ENCODE measurements at places on chromosomes 16 and 17. TPM values are rescaled to one million over a fixed set of nuclear protein-coding genes. Genes with fewer than 3 reads are reported as not detected.

Gene CALB2
- total RNA-seq: not detected

- DNase-seq: no peak
These were observed 19.0 kb upstream of the CD300E start for GRCh38 chr17:74642556-74642955.

GRCh38 chr17:39404542-39405378 lies 3.3 kb upstream of the FBXL20 start:
- no peak for DNase-seq

GRCh38 chr17:17109256-17109655 lies 67.0 kb downstream of the MPRIP start:
- DNase-seq: no peak

DNA sequence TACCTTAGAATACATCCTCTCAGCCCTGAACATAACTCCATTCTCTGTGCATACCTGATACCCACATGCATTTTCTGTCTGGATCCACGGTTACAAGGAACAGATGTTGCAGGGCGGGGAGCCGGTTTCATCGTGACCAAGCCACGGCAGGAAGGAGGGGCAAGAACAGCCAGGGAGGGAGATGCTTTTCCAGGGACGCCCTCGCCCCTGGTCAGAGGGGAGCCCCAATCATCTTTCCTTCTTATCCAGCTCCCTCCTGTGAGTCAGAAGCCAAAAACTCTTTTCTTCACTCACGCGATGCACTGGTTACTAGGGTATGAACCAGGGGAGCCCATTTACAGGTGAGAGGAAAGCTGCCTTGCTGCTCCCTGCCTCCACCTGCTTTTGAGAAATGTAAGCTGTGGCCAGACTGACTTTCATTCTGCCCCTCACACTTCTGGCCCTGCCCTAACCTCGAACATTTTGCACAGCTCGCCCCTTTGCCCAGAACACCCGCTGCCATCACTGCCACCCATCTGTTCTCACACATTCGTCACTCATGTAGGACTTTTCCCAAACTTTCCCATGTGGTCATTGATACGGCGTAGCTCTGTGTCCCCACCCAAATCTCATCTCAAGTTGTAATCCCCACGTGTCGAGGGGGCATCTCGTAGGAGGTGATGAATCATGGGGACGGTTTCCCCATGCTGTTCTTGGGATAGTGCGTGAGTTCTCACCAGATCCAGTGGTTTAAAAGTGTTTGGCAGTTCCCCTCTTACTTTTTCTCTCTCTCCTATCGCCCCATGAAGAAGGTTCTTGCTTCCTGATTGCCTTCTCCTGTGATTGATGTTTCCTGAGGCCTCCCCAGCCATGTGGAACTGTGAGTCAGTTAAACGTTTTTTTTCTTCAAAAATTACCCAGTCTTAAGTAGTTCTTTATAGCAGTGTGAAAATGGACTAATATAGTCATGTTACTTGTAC lies 20.5 kb downstream of the FOXL1 start:
- no peak for DNase-seq

- no peak for DNase-seq
These were observed 394.7 kb downstream of the SEC14L1 start for GRCh38 chr17:77535435-77535834.

- no peak for DNase-seq
These were observed 16.9 kb downstream of the CARHSP1 start for GRCh38 chr16:8851761-8852403.

DNA sequence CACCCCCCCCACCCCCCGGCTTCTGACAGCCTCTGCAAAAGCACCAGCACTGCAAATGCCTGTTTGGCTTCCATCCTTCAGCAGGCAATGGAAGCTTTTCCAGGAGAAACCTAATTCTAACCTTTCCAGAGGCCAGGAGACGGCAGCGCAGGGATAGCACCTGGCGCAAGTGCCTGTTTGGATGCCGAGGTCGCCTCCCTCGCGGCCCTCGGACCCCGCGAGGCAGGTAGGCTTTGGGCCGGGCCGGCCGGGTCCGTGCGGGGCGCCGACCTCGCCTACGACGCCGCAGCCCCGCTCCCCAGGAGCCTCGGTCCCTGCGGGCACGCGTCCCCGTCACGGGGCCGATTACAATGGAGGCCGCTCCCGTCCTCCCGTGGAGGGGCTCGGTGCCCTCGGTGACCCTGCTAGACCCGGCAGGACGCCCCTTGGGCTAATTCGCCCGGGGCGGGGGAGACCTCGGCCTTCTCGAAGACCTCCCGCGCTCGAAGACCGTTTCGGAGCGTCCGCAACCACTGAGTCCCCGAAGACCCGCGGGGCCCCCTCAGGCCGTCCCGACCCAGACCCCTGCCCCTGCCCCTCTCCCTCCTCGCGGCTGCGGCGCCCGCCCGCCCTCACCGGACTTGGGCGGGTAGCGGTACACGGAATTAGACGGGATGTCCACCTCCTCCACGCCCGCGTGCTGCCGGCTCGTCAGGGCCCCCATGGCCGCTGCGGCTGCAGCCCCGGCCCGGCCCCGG lies 587 bp downstream of the RNF157 start:
- no peak for DNase-seq

DNA sequence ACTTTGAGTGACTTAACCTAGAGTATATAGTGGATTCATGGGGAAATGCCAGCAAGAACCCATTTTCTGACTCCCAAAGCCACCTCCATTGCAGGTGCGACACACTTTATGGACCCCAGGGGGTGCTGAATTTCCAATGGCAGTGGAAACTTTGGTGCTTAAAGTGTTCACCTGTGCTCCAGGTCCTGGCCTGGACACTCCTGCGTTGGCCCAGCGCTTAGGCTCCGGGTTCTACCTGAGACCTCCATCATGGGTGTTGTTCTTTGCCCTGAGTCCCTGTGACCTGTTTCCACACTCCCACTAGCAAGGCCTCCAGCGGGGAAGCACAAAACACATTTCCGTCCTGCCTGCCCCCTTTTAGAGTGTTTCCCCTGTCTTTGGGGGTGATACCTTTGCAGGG lies 3.0 kb downstream of the CCNF start:
- no peak for DNase-seq

DNA sequence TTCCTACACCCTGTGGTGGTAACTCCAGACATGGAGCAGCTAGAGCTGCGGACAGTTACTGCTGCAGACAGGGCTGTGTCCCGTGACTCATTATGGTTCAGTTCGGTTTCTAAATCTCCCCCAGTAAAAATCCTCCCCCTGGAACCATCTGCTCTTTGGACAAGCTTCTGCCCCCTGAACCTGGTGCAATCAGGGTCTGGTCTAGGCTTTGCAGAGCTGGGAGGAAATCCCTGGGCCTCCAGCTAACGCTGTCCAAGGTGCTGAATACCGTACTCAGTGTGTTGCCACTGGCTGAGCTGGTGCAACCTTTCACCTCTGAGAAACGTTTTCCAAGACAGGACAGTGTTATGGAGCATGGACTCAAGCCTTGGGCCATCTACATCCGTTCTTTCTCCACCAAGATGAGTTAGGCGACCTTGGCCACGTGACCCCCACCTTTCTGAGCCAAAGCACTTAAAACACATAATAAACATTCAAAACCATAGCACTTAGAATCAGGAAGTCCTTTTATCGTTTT lies 142.0 kb downstream of the CPPED1 start:
- no peak for DNase-seq

Gene PNMT
- not detected for total RNA-seq

Measured in pulmonary artery endothelial cell (primary cell).